Kidney tubule cell (primary cell): ENCODE measurements at places on chromosomes 6 and 20.

- no peak for DNase-seq
Measured at GRCh38 chr6:97306544-97307320, 23.7 kb upstream of the MMS22L start.

DNA sequence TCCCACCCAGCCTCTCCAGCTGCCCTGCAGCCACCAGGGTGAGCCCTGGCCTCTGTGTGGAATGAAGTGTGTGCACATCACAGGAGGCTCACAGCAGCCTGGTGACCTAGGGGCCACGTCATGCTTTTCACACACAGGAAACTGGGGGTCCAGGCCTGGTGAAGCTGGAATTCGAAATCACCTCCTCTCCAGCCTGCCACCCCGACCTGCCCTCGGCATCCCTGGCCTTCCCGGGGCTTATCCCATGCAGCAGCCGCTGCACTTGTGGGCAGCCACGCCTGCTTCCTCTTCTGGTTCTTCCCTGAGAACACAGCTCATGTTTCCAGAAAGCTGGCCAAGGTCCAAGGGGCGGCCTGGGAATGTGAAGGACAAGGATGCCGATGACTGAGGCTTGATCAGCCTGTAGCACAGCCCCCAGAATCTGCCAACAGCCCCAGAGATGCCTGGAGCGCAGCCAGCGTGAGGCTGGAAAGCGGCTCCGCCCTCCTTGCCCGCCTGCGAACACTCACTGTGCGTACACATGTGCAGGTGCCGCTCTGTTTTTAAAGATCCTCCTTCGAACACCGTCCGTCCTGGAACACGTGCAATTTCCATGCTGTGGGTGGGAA, 4.2 kb upstream of the NTSR1 start:
- peak; percentile 92 for DNase-seq

DNA sequence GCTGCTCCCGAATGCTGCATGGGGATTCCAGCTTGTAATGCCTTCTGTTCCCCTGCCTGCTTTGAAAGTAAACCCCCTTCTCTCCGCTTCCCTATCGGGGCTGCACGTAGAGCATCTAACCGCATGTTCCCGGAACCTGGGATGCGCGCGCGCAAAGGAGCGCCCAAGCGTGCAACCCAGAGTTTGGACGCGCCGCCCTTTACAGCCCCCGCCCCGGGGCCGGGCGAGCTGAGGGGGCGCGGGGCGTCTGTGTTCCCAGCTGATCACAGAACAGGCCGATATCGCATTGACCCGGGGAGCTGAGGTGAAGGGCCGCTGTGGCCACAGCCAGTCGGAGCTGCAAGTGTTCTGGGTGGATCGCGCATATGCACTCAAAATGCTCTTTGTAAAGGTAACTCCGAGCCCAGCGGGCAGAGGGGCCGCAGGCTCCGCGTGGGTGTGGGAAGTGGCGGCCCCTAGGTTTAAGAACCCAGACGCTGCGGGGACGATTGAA, 1.4 kb downstream of the LAMP5 start:
- DNase-seq, result no peak

DNA sequence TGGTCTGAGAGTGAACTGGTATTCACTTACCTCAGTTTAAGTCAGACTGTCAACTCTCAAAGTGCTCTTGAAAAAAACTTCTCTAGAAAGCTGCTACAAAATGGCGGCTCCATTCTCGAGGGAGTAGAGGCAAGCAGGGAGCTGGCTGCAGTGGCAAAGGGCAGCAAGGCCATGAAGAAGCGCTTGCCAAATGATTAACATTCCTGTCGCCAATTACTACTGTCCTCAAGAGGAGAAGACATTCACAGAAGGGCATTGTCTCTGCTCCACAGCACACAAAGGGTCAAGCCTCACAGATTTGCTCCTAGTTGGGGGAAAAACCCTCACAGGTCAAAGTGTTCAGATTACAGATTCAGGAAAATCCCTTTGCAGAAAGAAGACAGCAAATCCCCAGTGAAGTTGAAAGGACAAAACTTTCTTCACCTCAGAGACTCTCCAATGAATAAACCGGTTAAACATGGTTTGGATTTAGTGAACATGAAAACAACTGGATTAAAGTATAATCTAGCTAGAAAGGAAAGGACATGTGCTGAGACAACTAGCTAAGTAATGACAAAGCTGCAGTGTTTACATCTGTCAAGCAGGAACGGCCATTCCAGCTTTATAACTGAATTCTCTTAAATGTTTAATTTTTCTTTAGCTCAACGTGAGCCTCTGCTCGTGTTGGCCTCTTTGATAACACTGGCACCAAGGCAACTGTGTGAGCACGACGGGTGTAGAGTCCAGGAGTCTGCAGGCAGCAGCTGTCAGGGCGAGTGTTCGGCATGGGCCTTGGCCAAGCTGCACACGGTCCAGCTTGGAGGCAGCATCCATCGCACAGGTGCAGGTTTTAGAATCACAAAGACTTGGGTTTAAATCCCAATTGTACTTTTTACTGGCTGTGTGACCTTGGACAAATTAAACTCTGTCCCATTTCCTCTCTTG, 37.6 kb downstream of the NR2E1 start:
- peak; percentile 43 for DNase-seq

DNA sequence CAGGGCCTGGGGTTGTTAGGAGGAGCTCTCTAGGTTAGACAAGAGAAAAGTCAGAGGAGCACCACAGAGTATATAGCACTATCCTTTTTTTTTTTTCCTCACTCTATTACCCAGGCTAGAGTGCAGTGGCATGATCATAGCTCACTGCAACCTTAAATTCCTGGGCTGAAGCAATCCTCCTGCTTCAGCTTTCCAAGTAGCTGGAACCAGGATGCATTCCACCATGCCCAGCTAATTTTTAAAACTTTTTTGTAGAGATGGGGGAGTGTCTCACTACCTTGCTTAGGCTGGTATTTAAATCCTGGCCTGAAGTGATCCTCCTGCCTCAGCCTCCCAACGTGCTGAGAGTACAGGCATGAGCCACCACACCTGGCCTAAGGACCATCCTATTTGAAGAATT, 19.3 kb upstream of the AKIRIN2 start:
- peak; percentile 27 for DNase-seq

- no peak for DNase-seq
Measured at GRCh38 chr6:129777371-129777770, 67.4 kb upstream of the ARHGAP18 start.

GRCh38 chr20:38207621-38208020, 42.6 kb upstream of the TGM2 start:
- no peak for DNase-seq
